Right renal cortex interstitium (tissue), 3 donors: ENCODE measurements at places on chromosomes 3 and 15. TPM values are rescaled to one million over a fixed set of nuclear protein-coding genes. Genes with fewer than 3 reads are reported as not detected.

DNA sequence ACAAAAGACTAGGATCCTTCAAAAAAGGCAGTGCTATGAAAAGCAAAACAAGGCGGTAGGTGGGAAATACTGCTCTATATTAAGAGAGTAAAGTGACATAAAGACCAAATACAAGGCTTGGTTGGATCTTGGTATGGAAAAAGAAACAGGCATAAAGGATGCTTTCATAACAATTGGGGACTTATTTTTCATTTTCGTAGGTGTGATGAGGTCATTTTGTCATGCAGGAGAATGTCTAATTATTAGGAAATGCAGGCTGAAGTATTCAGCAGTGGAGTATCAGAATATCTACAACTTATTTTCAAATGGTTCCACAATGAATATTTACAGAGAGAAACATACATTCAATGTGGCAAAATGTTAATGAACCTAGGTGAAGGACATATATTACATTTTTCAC lies 9.0 kb downstream of the XPC start:
- no peak for DNase-seq

DNA sequence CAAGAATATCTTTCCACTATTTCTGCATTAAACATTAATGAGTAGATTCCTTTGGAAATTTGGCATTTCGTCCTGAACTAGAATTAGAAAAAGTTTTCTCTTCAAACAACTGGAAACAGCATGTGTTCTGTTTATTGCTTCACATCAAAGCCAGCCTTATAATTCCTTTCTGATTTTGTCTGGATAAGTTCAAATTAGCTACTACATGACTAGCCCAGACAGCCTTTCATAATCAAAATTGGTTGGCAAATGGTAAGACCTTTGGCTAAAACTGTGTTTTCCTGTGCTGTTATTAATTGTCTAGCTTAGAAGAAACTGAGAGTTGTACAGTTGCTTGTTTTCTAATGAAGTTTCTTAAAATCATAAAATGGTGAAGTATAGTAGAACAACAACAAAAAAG lies 52.7 kb upstream of the P3H2 start:
- no peak for DNase-seq

GRCh38 chr3:194166682-194167479 lies 30.9 kb downstream of the HES1 start:
- DNase-seq, result no peak

ISLR gene
- polyA plus RNA-seq, result 54.6 TPM

DNA sequence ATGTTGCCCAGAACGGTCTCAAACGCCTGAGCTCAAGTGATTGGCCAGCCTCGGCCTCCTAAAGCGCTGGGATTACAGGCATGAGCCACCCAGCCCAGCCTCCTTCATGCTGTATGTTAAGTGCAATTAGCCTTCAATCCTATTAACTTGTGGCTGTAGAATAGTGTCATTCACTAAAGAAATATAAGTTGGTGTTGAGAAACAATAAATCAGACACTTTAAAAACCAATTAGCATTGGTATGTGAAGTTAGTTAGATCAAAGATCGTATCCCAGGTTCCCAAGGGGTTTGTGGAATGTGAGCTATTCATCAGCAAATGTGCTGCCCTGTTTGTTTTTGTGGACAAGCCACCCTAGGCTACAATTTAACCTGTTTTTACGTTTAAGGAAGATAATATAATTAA lies 11.0 kb upstream of the PIK3CB start:
- no peak for DNase-seq

DNA sequence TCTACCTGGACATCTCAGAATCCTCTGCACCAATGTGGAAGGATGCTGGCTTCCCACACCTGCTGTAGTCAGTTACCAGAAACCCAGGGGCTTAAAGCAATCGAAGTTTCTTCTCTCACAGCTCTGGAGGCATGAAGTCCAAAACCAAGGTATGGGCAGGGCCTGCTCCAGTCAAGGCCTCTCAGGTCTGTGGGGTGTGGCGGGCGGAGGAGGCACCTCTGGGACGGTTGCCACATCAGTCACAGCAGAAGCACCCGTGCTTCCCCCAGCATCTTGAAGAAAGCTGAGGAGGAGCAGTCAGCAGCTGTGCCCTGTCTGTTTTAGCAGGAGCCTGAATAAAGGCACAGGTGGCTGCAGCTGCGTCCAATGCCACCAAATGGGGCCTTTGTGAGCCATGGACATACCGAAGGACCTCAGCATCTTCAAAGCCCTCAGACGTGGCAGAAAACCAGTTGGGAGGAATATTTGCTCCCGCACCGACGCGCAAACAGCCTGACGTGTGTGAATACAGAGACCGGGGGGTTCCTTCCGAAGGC lies 68.9 kb downstream of the TFRC start:
- DNase-seq, result no peak

- DNase-seq, result no peak
These were observed 60.6 kb downstream of the ST6GAL1 start for GRCh38 chr3:186990878-186991308.

- DNase-seq, result peak; percentile 17
These were observed 799 bp downstream of the ABI3BP start for GRCh38 chr3:100992231-100993012.

- DNase-seq, result no peak
These were observed 843.6 kb upstream of the ALCAM start for GRCh38 chr3:104523136-104523535.

DNA sequence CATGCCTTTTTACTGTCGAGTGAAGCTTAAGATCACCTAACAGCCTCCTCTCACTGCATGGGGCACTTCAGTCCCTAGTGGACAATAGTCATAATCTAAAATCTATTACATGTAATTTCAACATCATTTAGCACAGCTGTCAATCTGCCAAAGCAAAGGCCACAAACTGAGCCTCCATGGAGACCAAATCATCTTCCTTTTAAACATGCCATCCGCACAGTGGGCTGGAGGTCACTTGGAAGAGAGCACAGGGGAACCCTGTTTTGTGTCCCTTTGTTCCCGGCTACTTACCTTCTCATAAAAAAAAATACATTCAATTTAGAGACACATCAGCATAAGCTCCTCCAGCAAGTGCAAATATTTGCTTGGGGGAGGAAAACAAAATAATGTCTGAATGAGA lies 167.3 kb downstream of the SQOR start:
- no peak for DNase-seq

DNA sequence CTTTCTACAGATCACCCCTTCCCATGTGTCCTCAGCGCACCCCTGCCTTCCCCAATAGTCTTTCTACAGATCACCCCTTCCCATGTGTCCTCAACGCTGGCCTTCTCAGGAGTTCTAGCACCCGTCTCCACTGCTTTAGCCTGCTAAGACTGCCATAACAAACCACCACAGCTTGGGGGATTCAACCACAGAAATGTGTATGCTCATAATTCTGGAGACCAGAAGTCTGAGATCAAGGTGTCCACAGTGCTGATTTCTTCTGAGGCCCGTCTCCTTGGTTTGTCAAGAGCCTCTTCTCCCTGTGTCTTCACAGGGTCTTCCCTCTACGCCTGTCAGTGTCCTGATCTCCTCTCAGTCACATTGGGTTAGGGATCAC lies 68.1 kb upstream of the CGNL1 start:
- DNase-seq, result no peak

DNA sequence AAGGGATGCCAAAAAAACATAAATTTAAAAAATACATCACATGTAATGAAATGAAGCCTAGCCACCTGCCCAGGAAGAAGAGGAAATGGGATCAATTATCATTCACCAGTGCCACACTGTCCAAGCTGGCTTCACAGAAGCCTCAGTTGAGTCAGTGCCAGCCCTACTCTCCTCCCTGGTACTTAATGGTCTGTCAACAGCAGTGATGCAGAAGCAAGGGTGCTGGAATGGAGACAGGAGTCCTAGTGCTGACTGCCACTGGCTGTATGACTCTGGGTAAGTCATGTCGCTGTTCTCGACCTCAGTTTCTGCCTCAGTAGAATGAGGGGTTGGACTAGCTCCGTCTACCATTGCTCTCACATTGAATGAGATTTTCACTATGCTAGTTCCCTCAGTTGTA lies 78.5 kb upstream of the LARS2 start:
- no peak for DNase-seq

PIERCE2 gene
- 6.7 TPM for polyA plus RNA-seq

DNA sequence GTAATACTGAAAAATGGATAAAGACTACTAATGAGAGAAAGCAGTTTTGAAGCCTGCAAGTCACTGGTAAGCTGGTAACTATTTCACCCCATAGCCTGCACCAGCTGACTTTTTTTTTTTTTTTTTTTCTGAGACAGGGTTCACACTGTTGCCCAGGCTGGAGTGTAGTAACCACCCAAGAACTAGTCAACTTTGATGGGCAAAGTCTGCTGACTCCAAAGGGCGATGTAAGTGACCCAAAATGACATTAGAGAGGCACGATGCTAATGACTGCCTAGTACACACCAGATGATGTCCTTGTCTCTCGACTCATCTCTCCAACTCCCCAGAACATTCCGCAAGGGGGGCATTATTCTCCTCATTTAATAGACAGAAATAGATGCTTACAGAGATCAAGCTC lies 12.9 kb upstream of the TMEM41A start:
- DNase-seq, result no peak

DNA sequence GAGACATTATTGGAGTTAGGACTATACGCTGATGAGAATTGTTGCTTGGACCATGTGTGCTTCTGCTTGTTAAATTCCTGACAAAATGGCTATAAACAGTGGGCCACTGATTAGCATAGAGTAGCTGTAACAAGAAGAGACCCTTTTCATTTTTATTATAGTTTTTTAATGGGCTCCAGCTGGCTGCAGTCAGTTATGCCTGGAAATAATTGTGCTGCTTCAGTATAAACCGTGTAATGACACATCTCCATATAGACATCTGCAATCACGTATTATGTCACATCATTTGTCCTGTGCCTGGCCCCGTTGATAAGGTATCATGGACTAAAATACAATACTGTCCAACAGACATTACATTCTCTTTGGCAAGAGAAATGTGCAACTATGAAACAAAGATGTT lies 50.9 kb downstream of the ARPP21 start:
- no peak for DNase-seq

- DNase-seq, result no peak
These were observed 5.8 kb downstream of the RBMS3 start for GRCh38 chr3:29286478-29287240.

- no peak for DNase-seq
These were observed 470.2 kb upstream of the AGTR1 start for GRCh38 chr3:148227534-148227933.

NPAP1 gene
- polyA plus RNA-seq, result 0.17 TPM

- no peak for DNase-seq
These were observed 35.3 kb upstream of the CDCP1 start for GRCh38 chr3:45181496-45181895.

DNA sequence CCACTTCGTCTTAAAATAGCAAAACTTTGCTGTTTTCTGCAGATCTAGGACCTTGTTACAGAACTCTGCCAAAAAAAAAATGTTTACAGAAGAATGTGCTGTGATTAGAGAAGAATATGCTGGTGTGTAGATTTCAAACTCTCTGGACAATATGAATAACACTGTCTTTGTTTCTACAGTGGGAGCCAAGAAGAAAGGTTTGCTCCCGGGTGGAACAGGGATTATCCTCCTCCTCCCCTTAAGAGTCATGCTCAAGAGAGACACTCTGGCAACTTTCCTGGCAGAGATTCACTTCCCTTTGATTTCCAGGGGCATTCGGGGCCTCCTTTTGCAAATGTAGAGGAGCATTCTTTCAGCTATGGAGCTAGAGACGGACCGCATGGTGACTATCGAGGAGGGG lies 27.3 kb downstream of the RBM6 start:
- no peak for DNase-seq

GRCh38 chr3:33629219-33629618 lies 88.8 kb downstream of the CLASP2 start:
- no peak for DNase-seq

CIB2 gene
- polyA plus RNA-seq, result 33.0 TPM

CPLX3 gene
- not detected for polyA plus RNA-seq

FBXL2 gene
- 28.3 TPM for polyA plus RNA-seq

DNA sequence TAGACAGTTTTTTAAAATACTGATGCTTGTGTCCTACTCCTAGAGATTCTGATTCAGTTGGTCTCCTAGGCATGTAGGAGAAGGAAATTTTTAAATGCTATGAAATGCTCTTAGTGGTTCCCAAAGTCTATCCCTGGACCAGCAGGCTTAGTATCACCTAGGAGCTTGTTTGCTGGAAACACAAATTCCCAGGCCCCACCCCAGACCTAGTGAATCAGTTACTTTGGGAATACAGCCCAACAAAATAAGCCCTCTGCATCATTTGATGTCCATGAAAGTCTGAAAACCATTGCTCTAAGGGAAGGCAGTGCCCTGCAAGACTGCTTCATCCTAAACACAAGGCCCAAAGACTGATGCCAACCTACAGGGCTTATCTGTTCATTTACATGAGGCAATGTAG lies 36.3 kb downstream of the CCNL1 start:
- no peak for DNase-seq

FETUB gene
- polyA plus RNA-seq, result not detected

GRCh38 chr3:119221779-119222320 lies 18.8 kb downstream of the B4GALT4 start:
- no peak for DNase-seq

GRCh38 chr3:194308601-194309449 lies 42.3 kb downstream of the CPN2 start:
- DNase-seq, result no peak

DNA sequence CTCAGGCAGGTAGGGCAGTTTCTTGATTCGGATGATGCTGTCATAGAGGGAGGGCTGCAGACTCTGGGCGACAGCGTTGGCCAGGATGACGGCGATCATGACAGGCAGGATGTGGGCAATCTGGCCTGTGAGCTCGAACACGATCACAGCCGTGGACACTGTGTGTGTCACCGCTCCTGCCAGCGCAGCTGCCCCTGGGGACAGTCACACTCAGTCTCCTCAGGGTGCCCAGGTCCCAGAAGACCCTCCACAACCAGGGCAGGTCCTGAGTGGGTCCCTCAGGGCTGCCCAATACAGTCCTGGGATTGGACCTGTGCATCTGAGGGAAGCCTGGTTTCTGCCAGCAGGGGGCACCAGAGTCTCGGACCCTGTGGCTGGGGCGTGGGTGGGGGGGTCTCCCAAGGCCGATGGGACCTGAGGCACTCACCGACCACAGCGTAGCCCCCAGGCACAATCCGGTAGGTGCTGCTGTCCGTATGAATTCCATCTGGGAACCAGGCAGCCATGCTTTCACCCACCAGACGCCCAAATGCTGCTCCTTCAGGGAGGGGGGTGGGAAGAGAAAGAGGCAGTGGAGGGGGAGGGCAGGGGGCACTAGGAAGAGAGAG lies 7.2 kb downstream of the CLCN2 start:
- DNase-seq, result no peak

DNA sequence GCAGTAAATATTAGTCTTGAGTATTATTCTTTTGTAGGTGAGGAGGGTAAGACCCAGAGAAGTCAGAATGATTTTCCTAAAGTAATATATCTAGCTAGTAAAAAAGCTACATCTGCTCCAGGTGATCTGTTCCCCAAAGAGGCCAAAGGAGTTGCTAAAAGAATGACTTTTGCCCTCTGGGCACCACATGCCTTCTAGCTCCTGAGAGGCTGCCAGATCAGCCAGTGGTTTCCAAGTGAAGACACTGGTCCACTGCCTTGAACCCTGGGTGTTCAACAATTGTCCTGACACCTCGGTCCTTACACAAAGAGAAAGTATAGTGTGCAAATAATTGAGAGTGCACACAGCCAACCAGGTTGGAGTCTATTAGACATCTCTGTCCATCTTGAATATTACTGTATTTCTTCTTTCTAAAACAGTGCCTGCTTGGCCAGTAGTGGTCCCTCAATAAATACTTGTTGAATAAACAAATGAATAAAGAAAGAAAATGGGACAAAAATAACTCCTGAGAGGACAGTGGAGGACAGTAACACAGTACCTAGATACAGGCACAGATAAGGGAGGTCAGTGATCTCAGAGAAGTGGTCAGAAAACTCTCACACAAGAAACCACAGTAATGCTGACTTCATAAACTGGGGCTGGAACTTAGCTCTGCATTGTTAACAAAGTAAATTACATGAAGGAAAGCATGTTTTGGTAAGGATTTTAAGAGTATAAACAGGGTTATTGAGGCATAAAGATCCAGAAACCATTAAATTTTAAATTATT lies 56.6 kb upstream of the CSTA start:
- DNase-seq, result no peak
